Adrenal gland (tissue), 19 donors: ENCODE measurements at places on chromosomes 7 and 10.

GRCh38 chr7:36100634-36101033, 52.4 kb upstream of the EEPD1 start:
- DNase-seq = no peak

- no peak for DNase-seq
Measured at GRCh38 chr10:63106111-63106755, 26.9 kb upstream of the NRBF2 start.

DNA sequence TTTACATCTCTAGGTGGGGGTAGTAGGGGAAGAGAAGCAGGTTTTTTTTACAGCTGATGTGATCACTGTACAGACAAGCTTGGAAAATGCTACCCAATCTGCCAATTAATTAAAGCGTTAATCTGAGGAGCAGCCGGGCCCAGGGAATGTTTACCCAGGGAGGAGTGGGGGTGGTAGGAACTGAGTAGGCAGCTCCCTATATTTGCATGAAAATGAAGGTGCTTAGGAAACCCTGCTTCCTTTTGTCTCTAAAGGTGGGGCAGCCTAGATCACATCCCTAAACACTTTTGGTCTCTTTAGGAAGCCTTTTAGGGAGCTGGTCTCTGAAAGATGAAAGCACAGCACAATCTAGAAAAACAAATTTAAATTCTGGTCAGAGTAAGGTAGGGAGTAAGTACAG, 53.0 kb upstream of the NFKB2 start:
- no peak for DNase-seq

GRCh38 chr10:43970018-43970698, 321.5 kb upstream of the ZNF32 start:
- no peak for DNase-seq

GRCh38 chr10:97981816-97982215, 48.6 kb downstream of the CRTAC1 start:
- no peak for DNase-seq

DNA sequence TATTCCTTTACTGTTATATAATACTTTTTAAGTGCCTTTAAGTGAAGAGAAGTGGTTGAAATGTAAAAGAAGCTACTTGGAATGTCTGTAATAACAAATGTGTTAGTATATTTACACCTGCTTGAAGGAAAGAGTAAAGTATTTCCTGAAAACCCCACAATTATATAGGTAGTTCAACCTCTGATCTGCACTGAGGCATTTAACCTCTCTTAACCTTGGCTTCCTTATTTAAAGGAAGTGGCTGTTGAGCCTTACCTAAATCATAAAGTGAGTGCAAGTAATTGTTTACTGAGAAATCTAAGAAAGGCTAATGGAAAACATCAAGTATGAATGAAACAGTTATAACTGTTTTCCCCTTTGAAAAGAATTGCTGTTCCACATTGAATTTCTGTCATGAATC, 294.5 kb downstream of the ADK start:
- DNase-seq = no peak

- DNase-seq = no peak
Measured at GRCh38 chr7:77461246-77461645, 45.1 kb upstream of the GSAP start.

- DNase-seq = no peak
Measured at GRCh38 chr10:48791267-48791928, 106.7 kb downstream of the WDFY4 start.

- no peak for DNase-seq
Measured at GRCh38 chr10:114060456-114060855, 16.8 kb downstream of the ADRB1 start.

DNA sequence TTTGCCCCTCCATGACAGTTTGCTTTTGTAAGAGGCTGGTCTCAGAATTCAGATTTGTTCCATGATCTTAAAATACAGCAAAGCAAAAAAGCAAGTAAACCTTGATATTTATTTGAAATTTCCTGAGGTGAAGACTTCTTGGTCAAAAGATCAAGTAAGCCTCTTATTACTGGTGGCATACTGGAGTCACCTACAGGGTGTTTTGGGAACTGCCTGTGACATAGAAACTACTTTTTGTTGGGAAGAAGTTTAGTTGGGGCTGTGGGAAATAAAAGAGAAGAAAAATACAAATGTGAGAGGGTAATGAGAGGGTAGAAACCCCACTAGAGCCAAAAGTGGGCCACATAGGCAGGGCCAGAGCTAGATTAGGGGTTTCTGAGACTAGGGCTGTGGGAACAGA, 217.9 kb downstream of the OTUD1 start:
- DNase-seq = no peak

GRCh38 chr7:71682181-71682580, 550.2 kb downstream of the GALNT17 start:
- no peak for DNase-seq

DNA sequence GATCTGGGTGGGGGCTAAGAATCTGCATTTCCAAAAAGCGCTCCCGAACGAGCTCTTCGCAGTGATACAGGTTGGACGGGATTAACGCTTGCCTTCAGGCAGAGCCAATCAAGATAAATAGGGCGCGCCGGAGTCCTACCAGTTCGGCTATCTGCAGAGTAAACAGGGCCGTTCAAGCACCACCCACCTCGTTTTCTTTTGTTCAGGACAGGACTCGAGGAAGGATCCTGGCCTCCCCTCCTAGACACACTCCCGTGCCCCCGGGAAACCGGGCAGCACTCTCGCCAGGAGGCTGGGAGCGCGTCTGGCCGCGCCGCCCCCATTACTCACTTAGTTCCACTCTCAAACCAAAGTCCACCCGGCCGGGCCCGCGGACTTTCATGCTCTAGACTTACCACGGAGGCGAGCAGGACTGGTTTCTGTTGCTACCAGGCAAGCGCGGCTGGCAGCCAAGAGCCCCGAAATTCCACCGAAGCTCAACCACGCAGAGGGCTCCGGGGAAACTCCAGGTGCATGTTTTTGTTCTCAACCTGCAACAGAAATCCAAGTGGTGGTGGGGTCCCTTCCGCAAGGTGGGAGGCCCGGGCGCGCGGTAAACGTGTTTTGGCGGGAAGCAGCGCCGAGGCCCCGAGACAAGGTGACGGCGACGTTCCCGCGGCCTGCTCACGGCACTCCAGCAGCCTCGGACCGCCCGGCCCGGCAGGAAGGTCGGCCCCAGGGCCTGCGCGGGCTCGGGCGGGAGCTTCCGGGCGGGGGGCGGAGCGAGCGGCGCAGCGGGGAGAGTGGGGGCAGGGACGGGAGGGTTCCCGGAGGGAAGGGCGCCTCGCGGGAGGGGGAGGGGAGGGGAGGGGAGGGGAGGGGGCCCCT, 12.7 kb downstream of the HNRNPF start:
- peak; percentile 87 for DNase-seq

- DNase-seq = no peak
Measured at GRCh38 chr7:25318047-25318446, 89.8 kb upstream of the NPVF start.

- DNase-seq = peak; percentile 20
Measured at GRCh38 chr7:21261627-21262594, 166.0 kb upstream of the SP4 start.

GRCh38 chr10:128411643-128412042, 285.4 kb upstream of the MKI67 start:
- no peak for DNase-seq

DNA sequence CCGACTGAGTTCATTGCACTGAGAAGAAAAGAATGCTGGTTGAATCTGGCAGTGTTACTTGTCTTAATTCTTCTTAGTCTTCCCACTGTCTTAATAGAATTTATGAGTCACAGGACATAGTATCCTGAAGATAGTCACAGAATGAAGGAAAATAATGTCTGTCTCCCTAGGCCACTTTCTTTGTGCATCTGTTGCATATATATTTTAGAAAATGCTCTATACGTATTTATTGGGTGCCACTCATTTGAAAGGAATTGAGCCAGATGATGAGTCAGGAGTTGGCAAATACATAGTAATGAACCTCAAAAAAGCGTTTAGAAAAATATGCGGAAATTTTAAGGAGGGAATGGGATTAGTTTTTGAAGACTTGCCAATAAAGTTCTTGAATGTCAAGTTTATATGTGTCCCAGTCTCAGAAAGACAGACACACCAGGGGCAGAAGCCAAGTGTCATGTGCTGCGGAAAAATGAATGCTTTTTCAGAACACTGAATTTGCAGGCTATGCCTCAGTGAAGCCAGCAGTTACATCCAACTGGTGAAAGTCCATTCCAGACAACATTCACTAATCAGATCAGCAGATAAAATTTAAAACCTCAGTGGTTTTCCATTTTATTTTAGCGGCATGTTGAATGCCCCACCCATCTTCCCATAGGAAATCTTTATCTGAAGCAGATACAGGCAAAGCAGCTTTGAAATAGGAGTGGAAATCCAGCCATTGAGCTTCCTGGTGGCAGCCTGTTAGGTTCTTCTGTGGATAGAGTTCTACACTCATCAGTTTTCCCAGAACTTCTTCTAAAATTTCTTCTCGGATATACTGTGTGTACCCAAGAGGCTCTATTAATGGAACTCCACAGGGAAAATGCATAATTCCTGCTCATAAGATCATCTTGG, 308.4 kb downstream of the BICC1 start:
- no peak for DNase-seq

DNA sequence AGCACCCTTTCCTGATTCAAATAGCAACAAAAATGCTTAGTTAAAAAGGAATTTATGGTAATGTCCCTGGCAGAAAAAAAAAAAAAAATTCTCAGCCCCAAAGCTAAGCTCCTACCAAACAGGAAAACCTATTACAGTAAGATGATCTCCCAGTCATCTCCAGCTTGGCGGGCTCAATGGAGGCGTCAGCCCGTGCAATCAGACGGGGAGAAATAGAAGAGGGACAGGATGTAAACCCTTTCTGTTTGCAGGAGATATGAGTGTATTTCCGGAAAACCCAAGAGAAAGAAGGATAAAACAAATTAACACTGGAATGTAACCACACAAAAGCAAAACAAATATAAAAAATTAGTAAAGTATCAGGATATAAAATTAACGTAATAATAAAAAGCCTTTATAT, 242.8 kb downstream of the TCERG1L start:
- no peak for DNase-seq

DNA sequence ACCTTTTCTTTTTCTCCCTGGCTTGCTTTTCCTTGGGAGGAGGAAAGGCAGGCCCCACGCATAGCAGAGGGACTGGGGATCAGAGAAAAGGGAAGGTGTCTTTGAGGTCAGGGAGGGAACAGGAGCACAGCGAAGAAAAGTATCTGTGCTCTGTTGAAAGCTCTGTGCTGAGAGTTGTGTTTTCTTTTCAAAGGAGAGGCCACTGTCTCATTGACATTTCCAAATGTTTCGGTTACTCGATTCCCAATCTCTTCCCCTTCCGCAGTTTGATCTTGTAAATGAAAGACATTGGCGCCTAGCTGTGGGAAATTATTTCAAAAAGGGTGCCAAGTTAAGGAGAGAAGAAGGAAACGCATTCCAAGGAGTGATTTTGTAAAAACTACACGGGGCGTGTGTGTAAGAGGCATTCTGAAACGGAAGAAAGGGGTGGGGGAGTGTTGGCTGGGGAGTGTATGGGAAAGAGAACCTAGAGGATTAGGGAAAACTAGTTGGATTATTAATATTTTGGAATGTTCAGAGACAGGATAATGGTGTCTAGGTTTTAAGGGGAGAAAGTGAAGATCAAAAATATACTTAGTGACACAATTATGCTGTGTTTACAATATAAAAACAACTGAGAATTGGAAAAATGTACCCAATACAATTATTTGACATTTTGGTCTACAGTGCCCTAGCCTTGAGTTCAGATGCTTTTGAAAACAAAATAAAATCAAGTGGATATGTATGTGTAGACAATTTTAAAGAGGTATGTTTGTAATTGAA, 708 bp downstream of the KLHDC10 start:
- DNase-seq = no peak

- DNase-seq = no peak
Measured at GRCh38 chr7:18768256-18768655, 272.7 kb downstream of the HDAC9 start.

DNA sequence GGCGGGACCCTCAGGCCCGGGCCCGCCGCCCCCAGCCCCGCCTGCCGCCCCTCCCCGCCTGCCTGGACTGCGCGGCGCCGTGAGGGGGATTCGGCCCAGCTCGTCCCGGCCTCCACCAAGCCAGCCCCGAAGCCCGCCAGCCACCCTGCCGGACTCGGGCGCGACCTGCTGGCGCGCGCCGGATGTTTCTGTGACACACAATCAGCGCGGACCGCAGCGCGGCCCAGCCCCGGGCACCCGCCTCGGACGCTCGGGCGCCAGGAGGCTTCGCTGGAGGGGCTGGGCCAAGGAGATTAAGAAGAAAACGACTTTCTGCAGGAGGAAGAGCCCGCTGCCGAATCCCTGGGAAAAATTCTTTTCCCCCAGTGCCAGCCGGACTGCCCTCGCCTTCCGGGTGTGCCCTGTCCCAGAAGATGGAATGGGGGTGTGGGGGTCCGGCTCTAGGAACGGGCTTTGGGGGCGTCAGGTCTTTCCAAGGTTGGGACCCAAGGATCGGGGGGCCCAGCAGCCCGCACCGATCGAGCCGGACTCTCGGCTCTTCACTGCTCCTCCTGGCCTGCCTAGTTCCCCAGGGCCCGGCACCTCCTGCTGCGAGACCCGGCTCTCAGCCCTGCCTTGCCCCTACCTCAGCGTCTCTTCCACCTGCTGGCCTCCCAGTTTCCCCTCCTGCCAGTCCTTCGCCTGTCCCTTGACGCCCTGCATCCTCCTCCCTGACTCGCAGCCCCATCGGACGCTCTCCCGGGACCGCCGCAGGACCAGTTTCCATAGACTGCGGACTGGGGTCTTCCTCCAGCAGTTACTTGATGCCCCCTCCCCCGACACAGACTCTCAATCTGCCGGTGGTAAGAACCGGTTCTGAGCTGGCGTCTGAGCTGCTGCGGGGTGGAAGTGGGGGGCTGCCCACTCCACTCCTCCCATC, 82.7 kb downstream of the PAX2 start:
- no peak for DNase-seq

DNA sequence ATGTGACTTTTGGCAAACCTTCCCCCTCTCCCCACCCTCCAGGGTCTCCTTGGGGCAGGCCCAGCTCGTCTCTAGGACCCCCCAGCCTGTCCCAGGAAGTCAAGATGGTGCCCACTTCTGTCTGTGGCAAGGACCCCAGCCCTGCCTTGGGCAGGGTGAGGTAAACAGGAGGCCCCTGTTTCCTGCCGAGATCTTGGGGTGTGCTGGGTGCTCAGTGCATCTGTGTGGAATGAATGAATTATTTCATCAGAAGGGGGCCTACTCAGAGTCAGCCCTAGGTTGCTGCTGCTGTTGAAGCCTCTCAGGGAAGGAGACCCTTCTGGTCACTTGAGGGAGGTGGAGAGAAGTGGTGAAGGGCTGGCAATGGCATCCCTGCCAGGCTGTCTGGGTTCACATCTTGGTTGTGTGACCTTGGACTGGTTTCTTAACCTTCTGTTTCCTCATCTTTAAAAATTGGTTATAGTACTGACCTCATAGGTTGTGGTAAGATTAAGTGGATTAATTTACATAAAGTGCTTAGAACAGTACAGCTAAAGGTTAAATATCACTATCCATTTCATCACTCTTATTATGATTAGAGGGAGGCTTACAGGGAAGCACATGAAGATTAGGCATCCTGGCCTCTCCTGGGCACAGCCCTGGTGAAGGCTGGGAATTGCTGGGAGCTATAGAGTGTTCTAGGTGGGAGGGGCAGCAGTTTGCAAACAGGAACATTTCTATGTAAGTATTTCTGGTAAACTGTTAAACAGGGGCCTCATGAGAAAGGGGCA, 67.7 kb downstream of the ZMIZ1 start:
- no peak for DNase-seq
